ENCODE measurements at places on chromosomes 12 and 14. TPM values are rescaled to one million over a fixed set of nuclear protein-coding genes. Genes with fewer than 3 reads are reported as not detected.
A peak's percentile ranks its signal among the peaks of the same experiment; 100 is the strongest.

Gene DTX1
- 6.7 TPM for total RNA-seq

Gene CPNE6
- total RNA-seq, result 3.7 TPM

GRCh38 chr14:100062590-100062989 is 2.6 kb upstream of the EVL start:
- no peak for ATAC-seq

DNA sequence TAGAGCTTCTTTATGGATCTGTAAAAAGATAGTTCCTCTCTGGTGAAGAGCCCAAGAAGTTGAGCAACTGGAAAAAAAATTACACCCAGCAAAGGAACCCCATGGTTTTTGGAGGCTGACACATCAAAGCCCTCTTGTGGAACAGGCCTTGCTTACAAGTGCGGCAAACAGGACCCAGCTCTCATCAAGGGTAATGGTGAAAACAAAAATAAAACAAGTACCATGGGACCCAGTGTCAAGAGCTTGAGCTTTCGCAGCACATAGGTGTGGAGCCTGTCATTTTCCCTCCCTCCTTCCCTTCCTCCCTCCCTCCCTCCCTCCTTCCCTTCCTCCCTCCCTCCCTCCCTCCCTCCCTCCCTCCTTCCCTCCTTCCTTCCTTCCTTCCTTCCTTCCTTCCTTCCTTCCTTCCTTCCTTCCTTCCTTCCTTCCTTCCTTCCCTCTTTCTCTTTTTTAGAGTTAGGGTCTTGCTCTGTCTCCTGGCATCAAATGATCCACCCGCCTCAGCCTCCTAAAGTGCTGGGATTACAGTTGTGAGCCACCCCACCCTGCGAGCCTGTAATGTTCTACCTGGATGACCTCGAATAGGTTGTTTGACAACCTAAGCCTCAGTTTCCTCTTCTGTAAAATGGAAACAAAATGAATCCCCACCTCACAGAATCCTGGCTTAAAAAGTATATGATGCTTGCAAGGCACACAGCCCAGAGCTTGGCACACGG is 114.3 kb upstream of the RPH3A start:
- ATAC-seq, result no peak

DNA sequence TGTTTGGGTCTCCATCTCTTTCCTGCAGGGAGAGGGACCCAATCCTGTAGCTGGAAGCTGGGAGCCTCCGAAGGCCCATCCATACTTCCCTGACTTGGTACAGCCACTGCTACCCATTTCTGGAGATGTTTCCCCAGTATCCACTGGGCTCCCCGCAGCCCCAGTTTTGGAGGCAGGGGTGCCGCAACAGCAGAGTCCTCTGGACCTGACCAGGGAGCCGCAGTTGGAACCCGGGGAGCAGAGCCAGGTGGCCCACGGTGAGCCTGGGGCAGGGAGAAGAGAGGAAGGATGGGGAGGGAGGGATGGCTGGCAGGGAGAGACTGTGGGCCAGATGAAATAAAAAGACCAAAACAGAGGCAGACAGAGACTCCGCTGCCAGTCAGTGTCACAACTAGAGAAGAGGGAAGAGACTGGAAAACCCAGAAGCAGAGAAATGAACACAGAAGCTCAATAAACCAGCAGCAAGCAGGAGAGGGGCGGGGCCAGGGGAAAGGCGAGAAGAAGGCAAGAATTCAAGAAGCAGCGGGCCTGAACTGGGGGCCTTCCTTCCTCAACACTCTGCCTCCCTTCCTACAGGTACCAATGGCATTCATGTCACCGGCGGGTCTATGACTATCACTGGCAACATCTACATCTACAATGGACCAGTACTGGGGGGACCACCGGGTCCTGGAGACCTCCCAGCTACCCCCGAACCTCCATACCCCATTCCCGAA is 6.3 kb downstream of the LTBR start:
- ATAC-seq, result no peak

DNA sequence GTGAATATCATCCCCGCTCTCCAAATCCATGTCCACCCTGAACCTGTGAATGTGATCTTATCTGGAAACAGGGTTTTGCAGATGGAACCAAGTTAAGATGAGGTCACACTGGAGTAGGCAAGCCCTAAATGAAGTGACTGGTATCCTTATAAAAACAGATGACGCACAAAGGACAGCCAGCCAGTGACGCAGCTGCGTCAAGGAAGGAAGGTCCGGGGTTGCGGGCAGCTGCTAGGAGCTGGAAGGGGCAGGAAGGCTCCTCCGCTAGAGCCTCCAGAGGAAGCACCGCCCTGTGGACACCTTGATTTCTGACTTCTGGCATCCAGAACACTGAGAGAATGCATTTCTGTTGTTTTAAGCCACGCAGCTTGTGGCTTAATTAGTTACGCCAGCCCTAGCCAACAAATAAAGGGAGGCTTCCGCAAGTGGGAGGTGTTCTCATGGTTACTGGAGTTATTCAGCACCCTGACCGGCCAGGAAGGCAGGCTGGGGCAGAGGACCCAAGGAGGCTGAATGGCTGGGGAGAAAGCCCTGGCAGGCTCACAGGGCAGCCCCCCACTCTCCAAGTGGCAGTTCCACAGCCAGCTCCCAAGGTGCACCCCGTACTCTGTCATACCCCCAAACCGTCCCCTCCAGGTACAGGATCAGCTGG is 127.6 kb upstream of the NCOR2 start:
- ATAC-seq, result peak; percentile 63

All from motor neuron (in vitro differentiated cells).